HTR-8/SVneo (cell line): ENCODE measurements at places on chromosomes 11 and 22.
A peak's percentile ranks its signal among the peaks of the same experiment; 100 is the strongest.

GRCh38 chr22:37741312-37741795 is 44.5 kb downstream of the TRIOBP start:
- peak; percentile 45 for DNase-seq

DNA sequence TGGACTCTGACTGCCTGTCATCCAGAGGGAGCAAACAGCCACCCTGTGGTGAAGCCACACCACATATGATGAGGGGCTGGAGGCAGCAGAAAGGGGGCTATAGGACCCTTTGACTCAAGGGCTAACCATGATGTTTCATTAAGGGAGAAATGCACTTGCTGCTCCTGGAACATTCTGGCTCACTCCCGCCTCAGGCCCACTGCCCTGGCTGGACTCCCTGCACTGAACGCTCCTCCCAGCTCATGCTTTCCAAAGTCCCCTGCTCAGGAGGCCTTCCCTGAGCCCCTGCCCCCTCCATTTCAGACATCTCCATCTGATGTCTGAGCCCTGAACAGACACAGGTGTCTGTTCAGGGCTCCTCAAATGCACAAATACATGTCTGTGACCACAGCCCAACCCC is 69.1 kb downstream of the CDKN1C start:
- DNase-seq = no peak

DNA sequence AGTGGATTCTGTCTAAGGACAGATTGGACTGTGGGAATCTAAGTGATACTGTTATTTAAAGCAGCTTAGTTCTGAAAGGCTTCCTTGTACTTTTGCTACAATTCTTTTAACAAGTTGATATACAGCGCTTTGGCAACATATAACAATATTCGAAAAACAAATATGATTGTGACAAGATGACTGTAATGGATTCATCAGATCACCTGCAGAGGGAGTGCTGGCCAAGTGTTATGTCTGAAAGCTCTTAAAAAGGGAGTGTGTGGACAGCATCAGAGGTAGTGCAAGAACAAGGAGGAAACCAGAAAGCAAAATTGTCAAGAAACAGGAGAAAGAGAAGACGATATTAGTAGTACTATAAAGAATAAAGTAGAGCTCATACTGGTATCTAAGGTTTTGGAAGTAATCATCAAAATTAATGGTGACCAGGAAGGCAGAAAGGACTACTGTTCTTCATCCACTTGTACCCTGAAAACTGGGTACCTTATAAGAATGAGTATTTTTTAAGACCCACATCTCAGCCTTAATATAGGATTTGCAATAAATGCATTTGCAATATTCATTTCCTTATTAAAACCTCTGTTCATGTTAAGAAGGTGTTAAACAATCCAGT is 1112.0 kb upstream of the CCDC90B start:
- no peak for DNase-seq

DNA sequence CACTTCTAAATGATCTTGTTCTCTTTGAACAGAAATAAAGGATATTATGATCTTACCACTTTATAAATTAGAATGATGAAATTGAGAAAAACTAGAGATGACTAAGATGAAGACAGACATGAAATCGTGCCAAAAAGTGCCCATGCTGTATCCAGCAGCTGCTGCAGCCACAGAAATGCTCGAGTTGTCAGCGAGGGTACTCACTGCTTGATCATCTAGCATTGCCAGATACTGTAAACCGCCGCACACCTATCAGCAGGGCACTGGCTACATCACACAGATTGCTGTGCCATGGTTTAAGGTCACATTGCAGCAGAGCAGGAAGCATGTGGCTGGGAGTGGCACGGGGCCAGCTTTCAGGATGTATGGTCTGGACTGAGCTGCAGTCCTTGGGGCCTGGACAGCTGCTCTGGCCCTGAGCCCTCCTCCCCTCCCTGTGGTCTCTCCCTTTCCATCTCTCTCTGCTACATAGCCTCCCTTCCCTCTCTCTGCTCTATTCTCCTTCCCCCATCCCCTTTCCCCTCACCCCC is 51.0 kb upstream of the SEPTIN5 start:
- DNase-seq = peak; percentile 19

DNA sequence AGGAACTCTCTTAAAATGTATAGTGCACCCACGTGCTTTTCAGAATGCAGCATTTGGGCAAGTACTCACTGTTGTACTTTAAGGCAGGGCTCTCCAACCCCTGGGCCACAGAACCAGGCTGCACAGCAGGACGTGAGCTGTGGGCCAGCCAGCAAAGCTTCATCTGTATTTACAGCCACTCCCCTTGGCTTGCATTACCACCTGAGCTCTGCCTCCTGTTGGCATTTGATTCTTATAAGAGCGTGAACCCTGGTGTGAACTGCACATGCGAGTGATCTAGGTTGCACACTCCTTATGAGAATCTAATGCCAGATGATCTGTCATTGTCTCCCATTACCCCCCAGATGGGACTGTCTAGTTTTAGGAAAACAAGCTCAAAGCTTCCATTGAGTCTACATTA is 3.0 kb downstream of the C11orf58 start:
- no peak for DNase-seq

GRCh38 chr22:19972652-19973550 is 31.3 kb upstream of the TXNRD2 start:
- DNase-seq = no peak

- DNase-seq = no peak
These were observed 44.8 kb upstream of the OR9Q1 start for GRCh38 chr11:57978686-57979531.

DNA sequence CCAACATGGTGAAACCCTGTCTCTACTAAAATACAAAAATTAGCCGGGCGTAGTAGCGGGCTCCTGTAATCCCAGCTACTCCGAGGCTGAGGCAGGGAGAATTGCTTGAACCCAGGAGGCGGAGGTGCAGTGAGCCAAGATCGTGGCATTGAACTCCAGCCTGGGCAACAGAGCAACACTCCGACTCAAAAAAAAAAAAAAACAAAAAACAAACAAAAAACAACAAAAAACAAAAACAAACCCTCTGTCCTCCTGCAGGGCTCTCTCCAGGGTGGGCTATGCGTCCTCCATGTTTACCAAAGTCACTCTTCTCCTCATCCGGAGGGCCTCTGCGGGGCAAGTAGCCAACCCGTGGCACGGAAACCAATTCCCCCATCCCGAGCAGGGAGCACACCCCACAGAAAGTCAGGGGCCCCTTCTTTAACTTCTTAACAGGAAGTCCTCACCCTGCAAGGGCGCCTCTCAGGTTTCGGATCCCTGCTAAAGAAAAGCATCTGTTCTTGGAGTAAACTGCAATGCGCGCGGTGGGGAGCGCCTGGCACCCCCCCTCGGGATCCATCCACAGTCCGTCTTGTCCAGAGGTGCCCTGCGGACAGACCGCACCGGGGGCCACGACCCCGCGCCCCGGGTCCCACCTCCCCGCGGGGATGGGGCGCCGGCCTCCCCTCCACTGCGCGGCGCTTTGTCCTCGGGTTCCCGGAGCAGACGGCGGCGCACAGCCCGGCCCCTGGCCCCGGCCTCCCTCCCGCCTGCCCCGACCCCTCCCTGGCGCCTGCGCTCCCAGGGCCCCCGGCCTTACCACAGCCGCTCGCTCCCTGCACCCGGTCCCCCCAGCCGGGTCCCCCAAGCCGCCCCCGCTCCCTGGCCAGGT is 712 bp downstream of the CERK start:
- peak; percentile 31 for DNase-seq

- no peak for DNase-seq
These were observed 283.5 kb downstream of the TTC28 start for GRCh38 chr22:28395920-28396753.

DNA sequence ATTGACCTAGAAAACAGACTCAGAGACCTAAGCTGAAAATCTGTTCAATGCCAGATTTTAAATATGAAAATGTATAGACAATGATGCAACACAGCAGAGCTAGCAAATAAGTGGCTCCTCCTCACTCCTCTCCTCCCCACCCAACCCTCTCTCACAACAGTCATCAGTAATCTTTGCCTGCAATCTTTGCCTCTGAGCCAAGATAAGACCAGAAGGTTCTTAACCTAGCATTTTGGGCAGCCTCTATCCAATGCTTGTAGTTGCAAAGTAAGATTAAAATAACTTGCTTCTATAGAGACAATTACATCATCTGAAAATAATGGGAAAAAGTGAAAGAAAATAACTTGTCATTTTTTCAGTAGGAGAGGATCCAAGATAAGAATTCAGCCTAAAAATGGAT is 117.3 kb downstream of the PARVA start:
- DNase-seq = no peak

DNA sequence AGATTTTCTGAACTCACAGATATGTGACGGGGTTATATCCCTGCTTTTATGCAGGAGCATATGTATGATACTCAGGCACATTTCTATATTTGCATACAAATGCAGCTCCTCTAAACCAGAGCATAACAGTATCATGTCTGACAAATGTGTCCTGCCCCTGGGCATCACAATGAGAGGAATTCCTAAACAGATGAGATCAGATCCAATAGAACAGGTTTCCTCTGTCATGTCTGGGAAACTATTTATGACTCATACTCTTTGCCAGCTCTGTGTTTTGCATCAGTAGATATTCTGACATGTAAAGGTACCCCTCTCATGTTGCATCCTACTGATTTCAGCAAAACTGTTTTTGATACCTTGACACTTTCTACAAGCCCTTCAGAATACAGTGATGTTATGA is 29.4 kb downstream of the SYT9 start:
- no peak for DNase-seq

DNA sequence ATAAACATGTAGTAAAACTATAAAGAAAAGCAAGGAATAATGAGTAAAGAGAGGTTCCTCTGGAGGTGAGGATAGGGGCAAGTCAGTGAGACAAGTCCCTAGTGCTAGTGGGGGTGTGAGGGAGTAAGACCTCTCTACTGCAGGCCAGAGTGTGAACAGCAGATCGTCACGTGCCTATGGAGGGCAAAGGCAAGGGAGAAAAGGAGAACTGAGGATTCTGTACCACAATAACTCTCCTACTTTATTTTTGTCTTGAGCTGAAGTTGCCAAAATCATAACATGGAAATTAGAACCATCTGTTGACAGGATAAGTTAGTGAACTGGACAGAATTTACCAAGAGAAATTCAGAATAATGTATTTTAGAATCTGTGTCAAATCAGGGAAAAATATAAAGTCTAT is 77.6 kb downstream of the ENTHD1 start:
- DNase-seq = no peak
